ACHN (cell line): ENCODE measurements at places on chromosomes 7 and 10.

DNA sequence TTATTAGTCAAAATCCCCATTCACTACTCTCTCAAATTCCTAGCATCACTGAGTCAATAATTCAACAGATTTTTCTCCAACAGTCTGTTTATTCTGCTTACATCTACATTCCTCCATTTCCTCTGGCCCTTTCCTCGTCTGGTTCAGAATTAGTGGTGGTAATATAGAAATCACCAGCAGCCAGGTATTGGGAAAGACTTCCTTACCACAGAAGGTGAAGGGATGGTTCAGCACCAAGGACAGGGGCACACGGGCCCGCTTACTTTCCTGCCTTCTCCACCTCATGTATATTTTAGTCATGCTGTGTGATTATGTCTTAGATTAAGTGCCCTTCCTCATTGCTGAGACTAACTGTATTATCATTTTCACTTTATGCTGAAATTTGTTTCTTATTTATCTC, 70.4 kb upstream of the APBB1IP start:
- peak; percentile 73 for DNase-seq

DNA sequence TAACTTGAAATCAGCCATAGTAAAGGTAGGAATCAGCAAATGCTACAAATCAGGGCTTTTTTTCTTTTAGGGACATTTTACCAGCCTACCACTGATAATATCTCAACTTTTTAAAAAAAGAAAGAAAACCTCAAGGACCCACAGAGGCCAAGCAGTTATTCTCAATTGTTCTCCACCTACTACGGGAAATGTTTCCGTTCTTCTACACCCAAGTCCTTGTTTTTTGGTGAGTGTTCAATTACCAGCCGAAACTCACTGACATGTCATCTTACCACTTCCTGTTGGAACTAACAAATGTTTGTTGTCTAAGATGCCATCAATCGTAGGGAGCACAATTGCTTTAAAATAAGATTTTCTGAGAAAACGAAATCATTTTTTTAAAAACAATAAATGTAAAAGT, 50.2 kb upstream of the CDK1 start:
- DNase-seq, result no peak

DNA sequence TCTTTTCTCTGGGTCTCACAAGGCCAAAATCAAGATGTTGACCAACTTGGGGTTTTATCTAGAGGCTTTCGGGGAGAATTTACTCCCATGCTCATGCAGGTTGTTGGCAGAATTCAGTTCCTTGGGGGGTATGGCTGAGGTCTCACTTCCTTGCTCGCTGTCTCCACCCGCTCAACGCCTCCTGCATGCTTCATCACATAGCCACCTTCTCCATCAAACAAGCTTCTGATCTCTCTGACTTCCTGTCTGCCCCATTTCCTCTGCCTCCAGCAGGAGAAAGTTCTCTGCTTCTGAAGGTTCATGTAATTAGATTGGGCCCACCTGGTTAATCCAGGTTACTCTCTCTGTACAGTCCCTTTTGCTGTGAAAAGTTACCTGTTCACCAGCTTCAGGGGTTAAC, 179.1 kb upstream of the FZD1 start:
- DNase-seq, result no peak

DNA sequence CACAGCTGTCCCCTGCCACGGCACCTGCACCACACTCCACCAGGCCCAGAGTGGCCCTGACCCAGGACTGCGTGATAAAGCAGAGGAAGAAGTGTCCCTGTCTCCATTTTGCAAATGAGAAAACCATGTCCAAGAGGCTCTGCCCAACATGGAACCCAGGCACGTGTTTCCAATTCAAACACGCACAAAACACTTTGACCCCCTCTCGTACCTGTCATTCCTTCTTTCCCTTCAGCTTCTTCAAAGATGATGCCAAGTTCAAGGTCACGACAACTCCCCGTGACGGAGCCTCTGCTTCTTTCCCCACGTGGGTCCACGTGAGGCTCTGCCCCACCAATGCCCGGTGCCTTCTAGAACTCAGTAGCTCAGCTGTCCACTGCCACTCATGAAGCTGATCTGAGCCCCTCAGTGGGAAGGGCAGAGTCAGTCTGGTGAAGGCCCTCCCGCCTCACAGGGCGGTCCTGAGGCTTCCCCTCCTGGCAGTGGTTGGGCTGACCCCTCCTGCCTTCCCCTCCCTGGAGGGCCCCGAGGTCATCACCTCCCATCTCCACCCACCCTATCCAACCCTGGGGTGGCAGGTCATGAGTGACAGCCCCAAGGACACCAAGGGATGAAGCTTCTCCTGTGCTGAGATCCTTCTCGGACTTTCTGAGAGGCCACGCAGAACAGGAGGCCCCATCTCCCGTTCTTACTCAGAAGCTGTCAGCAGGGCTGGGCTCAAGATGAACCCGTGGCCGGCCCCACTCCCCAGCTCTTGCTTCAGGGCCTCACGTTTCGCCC, 19.0 kb downstream of the CALML5 start:
- no peak for DNase-seq

DNA sequence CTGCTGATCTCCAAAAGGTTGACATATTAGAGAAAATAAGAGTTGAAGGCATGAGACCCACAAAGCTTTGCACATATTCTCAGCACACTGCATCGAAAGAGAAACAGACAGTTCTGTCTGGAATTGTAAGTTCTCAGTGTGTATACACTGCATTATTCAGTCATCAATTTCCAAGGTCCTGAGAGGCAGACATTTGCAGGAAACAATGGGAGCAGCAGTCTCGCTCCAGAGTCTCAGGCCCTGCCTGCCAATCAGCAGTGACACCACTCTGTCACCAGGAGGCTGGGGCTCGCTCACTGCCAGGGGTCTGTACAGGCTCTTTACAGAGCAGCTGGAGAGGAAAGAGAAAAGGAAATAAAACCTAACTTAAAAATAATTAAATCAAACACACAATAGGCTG, 36.3 kb downstream of the JAZF1 start:
- DNase-seq, result no peak
